ENCODE measurements at places on chromosomes 5 and 9.

DNA sequence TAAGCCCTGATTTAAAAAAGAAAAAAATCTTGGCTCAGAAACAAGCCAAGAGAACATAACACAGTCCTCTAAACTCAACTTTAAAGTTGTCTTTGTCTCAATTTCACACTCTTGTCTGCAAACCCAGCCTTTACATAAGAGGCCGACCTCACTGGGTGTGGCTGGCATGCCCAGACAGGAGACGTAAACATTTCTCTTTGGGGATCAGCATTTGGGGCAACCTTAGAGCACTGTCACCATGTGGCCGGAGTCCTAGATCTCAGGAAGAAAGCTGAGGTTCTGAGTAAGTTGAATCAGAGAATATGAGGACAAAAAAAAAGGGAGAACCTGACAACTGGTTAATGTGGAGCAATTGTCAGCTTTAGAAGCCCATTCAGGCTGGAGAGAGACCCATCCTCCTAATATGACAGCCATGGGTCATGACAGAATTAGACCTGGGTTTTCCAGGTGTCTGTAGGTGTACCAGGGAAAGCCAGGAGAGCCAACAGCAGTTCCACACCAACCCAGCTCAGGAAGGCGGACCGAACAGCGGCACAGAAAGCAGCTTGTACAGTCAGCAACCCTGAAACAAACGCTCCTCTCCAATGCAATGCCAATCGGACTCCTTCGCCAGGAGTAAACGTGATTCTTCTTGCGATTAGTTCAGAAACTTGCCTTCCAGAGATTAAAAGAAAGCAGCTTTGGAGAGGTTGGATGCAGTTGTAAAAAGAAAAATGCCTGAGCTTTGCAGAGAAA is 97.9 kb upstream of the MAP3K1 start:
- H3K4me3 ChIP-seq: no peak overlapping the region
- peaks cover 14% of the 10 kb centered on the region for H3K4me1 ChIP-seq
- no peak overlapping the region for H3K27ac ChIP-seq
- DNase-seq: no peak
- no peaks in the 10 kb centered on the region for H3K36me3 ChIP-seq

GRCh38 chr9:93899609-93900435 is 55.3 kb downstream of the BARX1 start:
- no peak overlapping the region for H3K4me3 ChIP-seq
- H3K36me3 ChIP-seq: no peaks in the 10 kb centered on the region
- peaks cover 14% of the 10 kb centered on the region for H3K4me1 ChIP-seq
- no peak overlapping the region for H3K27ac ChIP-seq

DNA sequence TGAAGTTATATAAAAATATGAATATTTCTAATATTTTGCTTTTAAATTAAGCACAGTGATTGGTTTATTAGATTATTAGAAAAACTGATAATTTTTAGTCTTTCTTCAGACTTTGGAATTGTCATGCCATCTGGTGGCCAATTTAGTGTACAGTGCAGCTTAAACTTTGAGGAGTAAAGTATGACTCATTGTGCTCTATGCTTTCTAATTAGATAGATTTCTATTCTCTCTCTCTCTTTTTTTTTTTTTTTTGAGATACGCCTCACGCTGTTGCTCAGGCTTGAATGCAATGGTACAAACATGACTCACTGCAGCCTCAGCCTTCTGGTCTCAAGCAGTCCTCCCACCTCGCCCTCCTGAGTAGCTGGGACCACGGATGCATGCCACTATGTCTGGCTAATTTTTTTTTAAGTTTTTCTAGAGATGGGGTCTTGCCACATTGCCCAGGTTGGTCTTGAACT is 42.1 kb upstream of the GPR21 start:
- peaks cover 5% of the 10 kb centered on the region for H3K4me1 ChIP-seq
- H3K27me3 ChIP-seq: no peaks in the 10 kb centered on the region
- DNase-seq: no peak
- no peak overlapping the region for H3K27ac ChIP-seq

- peaks cover 82% of the 10 kb centered on the region for H3K4me1 ChIP-seq
- H3K27me3 ChIP-seq: no peaks in the 10 kb centered on the region
- peaks cover 5% of the 10 kb centered on the region for H3K36me3 ChIP-seq
- H3K4me3 ChIP-seq: peak overlapping the region; percentile 50
- peak; percentile 69 for DNase-seq
These were observed 516.6 kb downstream of the RAB3C start for GRCh38 chr5:59099270-59099994.

- H3K36me3 ChIP-seq: no peaks in the 10 kb centered on the region
- no peaks in the 10 kb centered on the region for H3K4me1 ChIP-seq
- no peak overlapping the region for H3K27ac ChIP-seq
- H3K27me3 ChIP-seq: peaks cover 3% of the 10 kb centered on the region
These were observed 51.0 kb downstream of the HABP4 start for GRCh38 chr9:96500696-96501632.

DNA sequence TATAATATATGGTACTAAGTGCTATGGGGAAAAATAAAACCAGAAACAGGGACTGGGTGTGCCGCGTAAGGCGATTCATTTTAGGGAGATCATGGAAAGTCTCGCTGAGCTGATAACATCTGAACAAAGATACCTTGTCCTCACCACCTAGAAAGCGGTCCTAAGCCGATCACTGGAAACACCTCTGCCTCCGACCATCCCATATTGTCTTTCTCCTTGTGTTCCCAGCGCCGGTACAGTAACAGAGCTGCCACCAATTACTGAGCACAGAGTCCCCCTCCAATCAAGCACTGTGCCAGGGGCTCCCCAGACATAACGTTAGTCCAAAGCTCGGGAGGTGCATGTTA is 704 bp downstream of the CCDC112 start:
- H3K4me1 ChIP-seq: peaks cover 9% of the 10 kb centered on the region
- H3K27ac ChIP-seq: no peak overlapping the region
- H3K4me3 ChIP-seq: peak overlapping the region; percentile 77
- peaks cover 51% of the 10 kb centered on the region for H3K27me3 ChIP-seq
- DNase-seq: no peak

- DNase-seq: no peak
- H3K4me3 ChIP-seq: no peak overlapping the region
- no peaks in the 10 kb centered on the region for H3K36me3 ChIP-seq
- H3K4me1 ChIP-seq: no peaks in the 10 kb centered on the region
These were observed 444.8 kb downstream of the TLR4 start for GRCh38 chr9:118148990-118149389.

DNA sequence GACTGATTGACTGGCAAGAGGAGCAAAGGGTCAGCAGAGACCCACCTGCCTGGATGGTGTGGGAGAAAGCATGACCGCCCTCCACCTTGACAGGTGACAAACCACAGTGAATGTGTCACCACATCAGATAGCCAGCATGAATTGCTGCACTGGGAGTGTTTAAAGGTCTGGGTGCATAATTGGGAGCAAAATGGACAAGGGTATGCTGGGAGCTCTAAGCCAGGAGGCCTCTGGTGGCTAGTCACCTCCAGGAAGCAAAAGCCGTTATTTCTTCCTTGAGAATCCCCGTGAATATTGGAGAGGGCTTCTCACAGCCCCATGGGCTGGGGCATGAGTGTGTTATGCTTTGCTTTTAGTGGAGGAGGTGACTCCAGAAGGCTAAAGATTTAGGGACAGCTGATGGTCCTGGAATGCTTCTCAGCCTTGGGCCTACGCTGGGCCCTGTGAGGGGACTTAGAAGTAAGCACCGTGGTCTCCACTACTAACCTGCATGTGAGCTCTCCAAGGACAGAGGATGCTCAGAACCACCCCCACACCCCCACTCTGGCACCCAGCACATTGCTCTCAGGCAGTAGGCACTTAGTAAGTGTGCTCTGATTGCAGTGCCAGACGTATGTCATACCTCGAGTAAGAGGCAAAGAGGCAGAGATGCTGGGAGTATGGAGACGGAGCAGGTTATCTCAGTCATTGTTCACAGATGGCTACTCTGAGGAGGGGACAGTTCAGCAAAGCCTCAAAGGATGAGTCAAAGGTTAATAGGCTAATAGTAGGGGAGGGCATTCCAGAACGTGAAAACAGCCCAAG is 9.1 kb upstream of the IRF1 start:
- H3K36me3 ChIP-seq: no peaks in the 10 kb centered on the region
- H3K27me3 ChIP-seq: peaks cover 3% of the 10 kb centered on the region
- DNase-seq: no peak
- peaks cover 54% of the 10 kb centered on the region for H3K4me1 ChIP-seq

DNA sequence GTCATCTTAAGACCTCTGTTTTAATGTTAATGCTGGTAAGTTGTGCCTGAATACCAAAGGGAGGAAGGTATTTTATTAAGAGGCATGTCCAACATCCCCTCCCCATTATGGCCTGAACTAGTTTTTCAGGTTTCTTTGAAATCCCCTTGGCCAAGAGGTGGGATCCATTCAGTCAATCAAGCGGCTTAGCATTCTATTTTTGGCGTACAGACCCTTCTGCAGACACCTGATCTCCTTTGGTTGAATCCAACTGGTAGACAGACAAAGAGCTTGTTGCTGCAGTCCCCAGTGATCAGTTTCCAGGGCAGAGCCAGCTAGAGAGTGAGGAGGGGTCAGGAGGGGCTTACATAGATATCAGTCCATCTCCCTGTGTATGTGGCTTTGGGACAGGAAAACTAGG is 7.9 kb upstream of the KCNMB1 start:
- H3K4me1 ChIP-seq: peaks cover 11% of the 10 kb centered on the region
- no peak overlapping the region for H3K4me3 ChIP-seq
- peaks cover 19% of the 10 kb centered on the region for H3K27me3 ChIP-seq
- no peak for DNase-seq

DNA sequence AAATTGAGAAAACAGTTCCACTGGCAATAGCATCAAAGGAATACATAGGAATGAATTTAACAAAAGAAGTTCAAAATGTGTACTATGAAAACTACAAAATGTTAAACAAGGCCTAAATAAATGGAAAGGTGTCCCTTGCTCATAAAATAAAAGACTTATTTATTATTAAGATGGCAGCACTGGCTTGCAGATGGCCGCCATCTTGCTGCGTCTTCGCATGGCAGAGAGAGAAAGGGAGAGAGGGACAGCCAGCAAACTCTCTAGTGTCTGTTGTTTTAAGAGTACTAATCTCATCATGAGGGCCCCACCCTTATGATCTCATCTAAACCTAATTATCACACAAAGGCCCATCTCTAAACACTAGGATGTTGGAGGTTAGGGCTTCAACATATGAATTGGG is 47.1 kb downstream of the ABLIM3 start:
- no peak overlapping the region for H3K4me3 ChIP-seq
- DNase-seq: no peak
- H3K27me3 ChIP-seq: peaks cover 6% of the 10 kb centered on the region
- H3K36me3 ChIP-seq: no peaks in the 10 kb centered on the region
- H3K4me1 ChIP-seq: no peaks in the 10 kb centered on the region
- H3K27ac ChIP-seq: no peak overlapping the region

- H3K4me3 ChIP-seq: no peak overlapping the region
- DNase-seq: no peak
- no peak overlapping the region for H3K27ac ChIP-seq
These were observed 41.9 kb downstream of the VCAN start for GRCh38 chr5:83513491-83513890.

DNA sequence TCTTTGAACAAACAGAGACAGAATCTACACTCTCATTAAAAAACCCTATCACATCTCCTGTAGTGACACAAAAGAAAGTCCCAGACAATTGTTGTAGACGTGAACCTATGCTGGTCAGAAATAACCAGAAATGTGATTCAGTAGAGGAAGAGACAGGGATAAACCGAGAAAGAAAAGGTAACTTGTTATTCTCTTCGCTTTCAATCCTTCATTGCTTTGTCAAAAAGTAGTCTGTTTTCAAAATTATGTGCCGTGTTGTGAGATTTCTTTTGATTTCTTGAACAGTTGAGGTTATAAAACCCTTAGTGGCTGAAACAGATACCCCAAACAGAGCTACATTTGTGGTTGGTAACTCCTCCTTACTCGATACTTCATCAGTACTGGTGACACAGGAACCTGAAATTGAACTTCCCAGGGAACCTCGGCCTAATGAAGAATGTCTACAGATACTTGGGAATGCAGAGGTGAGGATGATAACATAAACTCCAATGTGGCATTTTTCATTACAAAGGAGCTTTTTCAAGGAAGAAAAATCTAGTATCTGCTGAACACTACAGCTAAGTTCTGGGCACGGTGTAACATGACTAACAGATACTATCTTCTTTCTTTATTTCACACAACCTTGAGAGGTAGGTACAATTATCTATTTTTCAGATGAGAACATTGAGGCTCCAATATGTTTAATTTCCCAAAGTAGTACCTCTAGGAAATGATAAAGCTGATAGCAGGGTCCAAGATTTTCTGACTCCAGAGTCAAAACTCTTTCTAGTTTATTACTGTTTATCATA is 14.3 kb downstream of the HMGCR start:
- no peak overlapping the region for H3K4me3 ChIP-seq
- H3K4me1 ChIP-seq: peaks cover 32% of the 10 kb centered on the region
- H3K27me3 ChIP-seq: no peaks in the 10 kb centered on the region
- no peak for DNase-seq
- peaks cover 62% of the 10 kb centered on the region for H3K36me3 ChIP-seq
- H3K27ac ChIP-seq: peak overlapping the region; percentile 72

DNA sequence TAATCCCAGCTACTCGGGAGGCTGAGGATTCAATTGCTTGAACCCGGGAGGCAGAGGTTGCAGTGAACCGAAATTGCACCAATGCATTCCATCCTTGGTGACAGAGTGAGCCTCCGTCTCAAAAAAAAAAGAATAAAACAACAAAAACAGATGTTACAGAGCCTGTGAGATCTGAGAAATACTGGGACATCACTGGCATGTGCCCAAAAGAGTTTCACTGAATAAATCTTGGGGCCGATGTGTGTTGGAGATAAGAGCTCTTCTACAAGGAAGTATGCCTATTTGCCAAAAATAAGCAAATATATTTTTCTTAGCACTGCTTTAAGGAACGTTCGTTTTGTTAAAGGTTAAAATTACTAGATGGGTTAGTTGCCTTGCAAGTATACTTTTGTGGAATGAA is 55.1 kb downstream of the KIAA1958 start:
- H3K36me3 ChIP-seq: peaks cover 1% of the 10 kb centered on the region
- H3K4me3 ChIP-seq: no peak overlapping the region
- no peaks in the 10 kb centered on the region for H3K27me3 ChIP-seq
- peaks cover 11% of the 10 kb centered on the region for H3K4me1 ChIP-seq
- no peak overlapping the region for H3K27ac ChIP-seq
- DNase-seq: no peak

GRCh38 chr9:107750741-107751566 is 261.4 kb upstream of the KLF4 start:
- no peaks in the 10 kb centered on the region for H3K4me1 ChIP-seq
- no peak overlapping the region for H3K27ac ChIP-seq
- H3K36me3 ChIP-seq: no peaks in the 10 kb centered on the region
- DNase-seq: no peak
- H3K27me3 ChIP-seq: no peaks in the 10 kb centered on the region
- H3K4me3 ChIP-seq: no peak overlapping the region

GRCh38 chr5:125257997-125258396 is 511.6 kb upstream of the ZNF608 start:
- H3K36me3 ChIP-seq: no peaks in the 10 kb centered on the region
- H3K27ac ChIP-seq: no peak overlapping the region
- H3K27me3 ChIP-seq: no peaks in the 10 kb centered on the region
- H3K4me1 ChIP-seq: no peaks in the 10 kb centered on the region

DNA sequence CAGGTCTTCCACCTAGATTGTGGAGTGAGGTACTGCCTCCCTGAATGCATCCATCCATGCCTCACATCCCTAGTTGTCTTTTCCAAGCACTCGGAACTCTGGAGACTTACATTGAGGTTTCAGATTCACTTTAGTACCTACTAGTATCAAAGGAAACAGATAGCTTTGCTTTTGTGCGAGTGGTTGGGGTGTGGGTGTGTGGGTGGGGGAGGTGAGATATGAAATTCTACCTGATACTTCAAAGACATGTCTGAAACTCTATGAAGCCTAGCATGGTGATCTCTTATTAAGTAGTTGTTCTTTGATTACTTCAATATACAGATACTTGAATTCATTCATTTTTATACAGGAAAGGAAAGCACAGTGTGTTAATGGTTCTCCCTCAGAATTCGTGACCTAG is 64.4 kb downstream of the MCCC2 start:
- no peak overlapping the region for H3K27ac ChIP-seq
- H3K4me1 ChIP-seq: peaks cover 18% of the 10 kb centered on the region
- H3K27me3 ChIP-seq: no peaks in the 10 kb centered on the region
- DNase-seq: no peak
